Activated T-helper 2 cell treated with anti-CD3 and anti-CD28 coated beads, Interferon-gamma antibody, Interleukin-2, Interleukin-4, amounts not matched to agents 10 μg/mL and 5 μg/mL and 100 μg/mL, durations not matched to agents 14 hours and 24 hours and 36 hours (primary cell): ENCODE measurements at places on chromosomes 11 and 22. TPM values are rescaled to one million over a fixed set of nuclear protein-coding genes. Genes with fewer than 3 reads are reported as not detected.

DNA sequence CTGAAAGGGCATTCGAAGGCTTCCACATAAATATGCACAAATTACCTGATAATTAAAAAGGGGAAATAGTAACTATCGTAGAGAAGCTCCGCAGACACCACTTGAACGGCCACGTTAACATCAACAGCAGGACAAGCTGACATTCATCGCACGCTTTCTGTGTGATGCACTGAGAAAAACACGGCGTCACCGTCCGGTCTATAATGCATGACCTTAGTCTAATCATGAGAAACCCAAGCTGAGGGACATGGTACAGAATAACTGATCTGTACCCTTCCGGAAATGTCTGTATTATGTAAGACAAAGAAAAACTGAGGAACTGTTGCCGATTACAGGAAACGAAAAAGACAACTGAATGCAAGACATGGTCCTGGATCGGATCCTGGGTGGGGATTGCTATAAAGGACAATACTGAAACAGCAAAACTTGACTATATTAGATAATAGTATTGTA, 678 bp upstream of the RANGAP1 start:
- peaks cover 26% of the 10 kb centered on the region for H3K36me3 ChIP-seq
- no peaks in the 10 kb centered on the region for H3K27me3 ChIP-seq
- peak overlapping the region; percentile 96 for H3K27ac ChIP-seq
- DNase-seq, result no peak
- H3K4me3 ChIP-seq, result peak overlapping the region; percentile 93

DNA sequence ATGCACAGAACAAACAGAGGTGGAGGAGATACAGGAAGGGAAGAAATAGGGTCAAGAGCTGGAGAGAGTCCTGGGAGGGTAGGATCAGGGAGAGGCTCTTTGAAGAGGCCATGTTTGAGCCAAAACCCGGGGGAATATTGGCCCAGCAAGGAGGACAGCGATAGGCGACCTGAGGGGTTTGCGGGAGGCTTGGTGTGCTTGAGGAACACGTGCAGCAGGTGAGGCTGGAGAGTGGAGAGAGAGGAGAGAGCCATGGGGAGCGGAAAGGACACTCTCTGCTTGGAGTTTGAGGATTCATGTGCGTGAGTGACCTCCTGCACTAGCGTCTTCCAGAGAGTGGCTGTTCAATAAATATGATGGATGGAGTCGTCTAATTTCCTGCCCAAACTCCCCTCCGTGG, 4.7 kb upstream of the B3GAT1 start:
- H3K36me3 ChIP-seq, result no peaks in the 10 kb centered on the region
- H3K4me1 ChIP-seq, result peaks cover 2% of the 10 kb centered on the region
- H3K4me3 ChIP-seq, result no peak overlapping the region
- peaks cover 35% of the 10 kb centered on the region for H3K27me3 ChIP-seq

DNA sequence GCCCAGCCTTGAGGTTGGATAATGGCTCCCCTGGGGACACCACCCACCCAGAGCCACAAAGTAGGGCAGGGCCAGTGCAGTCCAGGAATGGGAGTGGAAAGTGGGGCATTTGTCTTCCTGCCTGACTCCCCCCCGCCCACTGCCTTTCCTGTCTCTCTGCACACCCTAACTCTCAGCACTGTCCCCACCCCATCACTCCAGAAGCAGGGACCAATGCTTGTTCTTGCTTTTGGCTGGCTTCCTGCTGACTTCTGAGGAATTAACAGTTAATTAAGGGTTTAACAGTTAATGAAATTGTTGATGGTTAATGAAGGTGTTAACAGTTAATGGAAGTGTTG, 4.7 kb downstream of the PITPNM1 start:
- peaks cover 15% of the 10 kb centered on the region for H3K4me1 ChIP-seq
- no peak overlapping the region for H3K4me3 ChIP-seq
- no peaks in the 10 kb centered on the region for H3K27me3 ChIP-seq
- peak overlapping the region; percentile 21 for H3K27ac ChIP-seq
- no peak for DNase-seq

- no peak for DNase-seq
- H3K36me3 ChIP-seq, result no peaks in the 10 kb centered on the region
- no peak overlapping the region for H3K27ac ChIP-seq
- H3K27me3 ChIP-seq, result no peaks in the 10 kb centered on the region
- no peak overlapping the region for H3K4me3 ChIP-seq
These were observed 107.8 kb upstream of the NAV2 start for GRCh38 chr11:19604679-19605375.

- no peaks in the 10 kb centered on the region for H3K27me3 ChIP-seq
- peaks cover 70% of the 10 kb centered on the region for H3K4me1 ChIP-seq
- peak overlapping the region; percentile 99 for H3K27ac ChIP-seq
- peak overlapping the region; percentile 69 for H3K4me3 ChIP-seq
- peak; percentile 87 for DNase-seq
- peaks cover 24% of the 10 kb centered on the region for H3K36me3 ChIP-seq
These were observed 21.2 kb downstream of the PTPRJ start for GRCh38 chr11:48001438-48002021.

DNA sequence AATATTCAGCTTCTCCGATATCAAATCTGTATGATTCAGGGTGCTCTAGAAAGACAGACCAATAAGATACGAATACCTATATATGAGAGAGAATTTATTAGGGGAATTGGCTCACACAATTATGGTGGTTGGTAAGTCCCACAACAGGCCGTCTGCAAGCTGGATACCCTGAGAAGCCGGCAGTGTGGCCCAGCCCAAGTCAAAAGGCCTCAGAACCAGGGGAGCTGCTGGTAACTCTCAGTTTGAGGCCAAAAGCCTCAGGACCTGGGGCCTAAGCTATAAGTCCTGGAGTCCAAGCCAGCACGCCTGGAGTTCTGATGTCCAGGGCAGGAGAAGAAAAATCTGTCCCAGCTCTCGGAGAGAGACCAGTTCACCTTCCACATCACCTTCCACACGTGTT, 318.7 kb downstream of the BRD1 start:
- peaks cover 10% of the 10 kb centered on the region for H3K4me1 ChIP-seq
- H3K27ac ChIP-seq, result no peak overlapping the region
- H3K4me3 ChIP-seq, result no peak overlapping the region
- H3K27me3 ChIP-seq, result no peaks in the 10 kb centered on the region

DNA sequence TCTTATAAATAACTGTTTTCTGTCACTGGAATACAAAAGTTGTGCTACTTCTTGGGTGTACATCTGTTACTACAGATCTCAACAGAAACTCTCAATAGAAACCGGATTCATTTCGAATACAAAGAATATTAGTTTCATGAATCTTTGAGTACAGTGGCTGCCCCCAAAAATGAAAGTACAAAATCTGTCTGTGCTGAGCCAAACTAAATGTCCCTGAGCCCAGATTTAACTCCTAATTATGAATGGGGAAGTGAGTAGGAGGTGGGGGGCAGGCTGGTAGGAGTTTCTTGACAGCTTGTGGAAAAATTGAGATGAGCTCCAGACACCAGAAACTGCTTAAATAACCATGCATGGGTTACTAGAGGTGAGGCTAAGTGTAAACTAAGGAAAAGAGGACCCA, 41.6 kb downstream of the PITPNB start:
- H3K4me1 ChIP-seq, result peaks cover 40% of the 10 kb centered on the region
- peak overlapping the region; percentile 17 for H3K27ac ChIP-seq
- DNase-seq, result no peak
- H3K27me3 ChIP-seq, result no peaks in the 10 kb centered on the region
- no peak overlapping the region for H3K4me3 ChIP-seq

- peak overlapping the region; percentile 7 for H3K4me3 ChIP-seq
- DNase-seq, result no peak
- H3K36me3 ChIP-seq, result peaks cover 10% of the 10 kb centered on the region
- peaks cover 14% of the 10 kb centered on the region for H3K27me3 ChIP-seq
These were observed 1.7 kb upstream of the CHCHD10 start for GRCh38 chr22:23769321-23769965.

The OR8H3 gene
- total RNA-seq, result not detected in 2 replicates

The TRPM5 gene
- total RNA-seq, result not detected in 2 replicates
